ENCODE measurements at places on chromosomes 12 and 14. TPM values are rescaled to one million over a fixed set of nuclear protein-coding genes. Genes with fewer than 3 reads are reported as not detected.
A peak's percentile ranks its signal among the peaks of the same experiment; 100 is the strongest.

The SUSD6 gene
- total RNA-seq = 65.0 TPM

The SMCO3 gene
- not detected for total RNA-seq

The RAPGEF3 gene
- 1.3 TPM for total RNA-seq

The SDR9C7 gene
- not detected for total RNA-seq

The ASB2 gene
- total RNA-seq = 2.6 TPM

The SERPINA12 gene
- not detected for total RNA-seq

The PLEK2 gene
- total RNA-seq = 1.1 TPM

The EFS gene
- total RNA-seq = not detected

The SIX4 gene
- not detected for total RNA-seq

- no peak for DNase-seq
These were observed 32.4 kb downstream of the HIGD1C start for GRCh38 chr12:50984586-50985298.

DNA sequence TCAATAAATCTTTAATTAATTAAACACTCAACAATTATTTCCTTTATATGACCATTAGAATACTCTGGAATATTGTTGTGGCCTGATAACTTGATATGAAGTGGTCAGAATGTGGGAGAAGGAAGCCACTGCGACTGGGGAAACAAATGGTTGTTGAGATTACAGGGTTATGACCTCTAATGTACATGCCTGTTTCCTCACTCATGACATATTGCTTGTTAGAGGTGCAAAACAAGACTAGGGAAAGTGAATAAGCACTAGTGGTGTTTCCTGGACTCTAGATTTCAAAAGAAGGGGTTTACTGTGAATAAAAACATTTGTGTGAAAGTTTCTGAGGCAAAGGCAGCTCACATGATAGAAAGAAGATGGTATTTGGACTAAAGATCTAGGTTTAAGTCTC lies 53.3 kb downstream of the STAB2 start:
- no peak for DNase-seq

DNA sequence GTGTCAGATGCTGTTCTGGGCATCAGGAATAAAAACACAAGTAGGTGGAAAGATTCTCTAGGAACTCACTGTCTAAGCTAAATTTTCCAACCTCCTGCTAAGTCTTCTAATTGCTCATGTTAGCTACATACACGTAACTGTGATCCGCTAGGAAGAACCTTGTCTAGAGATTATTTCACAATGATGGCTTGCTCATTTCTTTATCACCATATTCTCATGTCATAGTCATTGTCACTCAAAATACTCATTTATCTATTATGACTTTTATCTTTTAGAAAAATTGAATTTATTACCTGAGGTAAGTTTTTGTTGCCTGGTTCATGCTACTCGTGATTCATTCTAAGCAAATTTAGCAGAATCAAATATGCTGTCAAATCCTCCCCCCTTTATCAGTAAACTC lies 1402.4 kb upstream of the FLRT2 start:
- DNase-seq = no peak

DNA sequence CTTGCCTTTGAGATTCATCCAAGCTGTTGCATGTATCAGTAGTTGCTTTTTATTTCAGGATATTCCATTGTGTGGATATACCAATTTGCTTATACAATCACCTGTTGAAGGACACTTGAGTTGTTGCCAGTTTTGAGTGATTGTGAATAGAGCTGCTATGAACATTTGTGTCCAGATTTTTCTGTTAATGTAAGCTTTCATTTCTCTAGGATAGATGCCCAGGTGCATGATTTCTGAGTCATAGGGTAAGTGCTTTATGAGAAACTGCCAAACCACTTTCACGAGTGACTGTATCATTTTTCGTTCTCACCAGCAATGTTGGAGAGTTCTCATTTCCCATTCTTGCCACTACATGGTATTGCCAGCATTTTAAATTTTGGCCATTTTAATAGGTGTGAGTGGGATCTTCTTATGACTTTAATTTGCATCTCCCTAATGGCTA lies 434.6 kb upstream of the RGS6 start:
- no peak for DNase-seq

- no peak for DNase-seq
These were observed 35.6 kb downstream of the AACS start for GRCh38 chr12:125100551-125101434.

- DNase-seq = peak; percentile 90
These were observed at the start of gene ANKRD52 for GRCh38 chr12:56258068-56258819. TSS of gene ANKRD52 (minus strand) at chr12:56258384. CDS start at chr12:56258269, 115 bp downstream.

DNA sequence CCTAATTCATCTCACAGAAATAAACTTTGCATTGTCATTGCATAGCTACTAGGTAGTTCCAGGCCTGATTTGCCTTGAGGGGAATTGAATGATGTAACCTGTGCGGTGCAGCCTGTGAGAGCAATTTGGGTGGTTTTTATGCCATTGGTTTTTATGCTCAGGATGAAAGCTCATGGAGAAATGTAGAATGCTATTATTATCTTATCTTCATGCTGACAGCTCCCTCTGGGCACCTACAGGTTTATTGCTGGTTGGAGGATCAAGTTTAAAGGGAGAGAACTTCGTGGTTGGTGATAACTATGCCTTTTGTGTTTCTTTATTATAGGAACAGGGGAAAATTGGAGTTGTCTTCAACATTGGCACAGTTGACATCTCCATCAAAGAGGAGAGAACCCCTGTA lies 547.9 kb downstream of the DIO2 start:
- no peak for DNase-seq

DNA sequence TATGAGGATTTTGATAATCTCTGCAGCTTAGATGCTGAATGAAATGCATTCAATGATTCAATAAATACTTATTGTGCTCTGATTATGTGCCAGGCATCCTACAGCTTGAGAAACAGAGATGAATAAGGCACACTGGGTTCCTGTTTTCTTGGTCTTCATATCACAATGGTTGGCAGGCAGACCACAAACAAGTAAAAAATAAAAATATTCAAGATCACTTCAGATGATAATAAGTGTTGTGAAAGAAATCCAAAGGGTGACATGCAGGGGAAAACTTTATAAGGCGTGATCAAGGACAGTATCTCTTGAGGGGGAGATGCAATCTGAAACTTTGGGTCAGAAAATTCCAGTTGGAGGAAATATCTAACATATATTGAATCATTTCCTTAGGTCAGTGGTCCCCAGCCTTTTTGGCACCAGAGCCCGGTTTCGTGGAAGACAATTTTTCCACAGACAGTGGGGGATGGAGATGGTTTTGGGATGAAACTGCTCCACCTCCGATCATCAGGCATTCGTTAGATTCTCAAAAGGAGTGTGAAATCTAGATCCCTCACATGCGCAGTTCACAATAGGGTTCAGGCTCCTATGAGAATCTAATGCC lies 73.7 kb upstream of the RAP1B start:
- no peak for DNase-seq

DNA sequence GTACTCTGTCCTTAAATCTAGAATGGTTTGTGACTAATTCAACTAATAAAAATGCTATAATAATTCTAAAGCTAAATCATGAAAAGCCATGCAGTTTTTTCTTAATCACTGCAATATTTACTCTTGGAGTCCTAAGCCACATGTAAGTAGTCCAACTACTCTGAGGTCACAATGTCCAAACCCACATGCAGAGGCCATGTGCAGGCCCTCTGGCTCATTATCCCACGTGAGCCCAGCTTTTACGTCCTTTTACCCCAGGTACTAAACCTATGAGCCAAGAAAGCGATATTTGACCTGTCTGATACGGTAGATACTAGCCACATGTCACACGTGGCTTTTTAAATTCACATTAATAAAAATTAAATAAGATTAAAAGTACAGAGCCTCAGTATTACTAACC lies 12.5 kb downstream of the TAS2R13 start:
- no peak for DNase-seq

- no peak for DNase-seq
These were observed 77.9 kb downstream of the SPTB start for GRCh38 chr14:64801800-64802199.

GRCh38 chr12:47651368-47652254 lies 54.2 kb downstream of the RPAP3 start:
- peak; percentile 52 for DNase-seq

GRCh38 chr12:89475203-89475990 lies 49.2 kb downstream of the GALNT4 start:
- DNase-seq = no peak

GRCh38 chr12:23540572-23540971 lies 408.9 kb downstream of the SOX5 start:
- DNase-seq = no peak

GRCh38 chr14:67942080-67942710 lies 122.6 kb downstream of the RAD51B start:
- no peak for DNase-seq

DNA sequence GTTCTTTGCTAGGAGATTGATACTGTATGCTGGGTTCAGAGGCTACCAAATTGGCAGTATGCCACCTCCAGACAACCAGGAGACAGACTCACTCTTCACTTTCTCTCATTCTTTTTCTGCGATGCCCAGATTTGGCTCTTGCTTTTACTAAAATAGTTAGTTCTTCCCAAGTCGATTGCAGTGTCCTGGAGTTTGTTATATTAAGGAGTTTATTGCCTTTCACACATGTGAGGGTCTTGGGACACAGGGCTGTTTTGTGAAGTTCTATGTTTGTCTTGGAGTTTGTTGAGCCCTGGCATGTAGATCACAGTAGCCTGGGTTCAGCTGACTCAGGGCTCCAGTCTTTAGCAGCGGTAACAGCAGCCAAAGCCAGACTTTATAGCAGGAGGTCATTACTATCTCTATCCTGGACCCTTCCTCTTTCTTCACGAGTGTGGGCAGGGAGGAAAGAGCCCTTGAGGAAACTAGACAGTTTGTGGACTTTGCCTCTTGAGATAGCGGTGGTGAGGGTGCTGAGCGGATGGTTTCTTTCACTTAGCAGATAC lies 1.6 kb downstream of the MLEC start:
- no peak for DNase-seq

DNA sequence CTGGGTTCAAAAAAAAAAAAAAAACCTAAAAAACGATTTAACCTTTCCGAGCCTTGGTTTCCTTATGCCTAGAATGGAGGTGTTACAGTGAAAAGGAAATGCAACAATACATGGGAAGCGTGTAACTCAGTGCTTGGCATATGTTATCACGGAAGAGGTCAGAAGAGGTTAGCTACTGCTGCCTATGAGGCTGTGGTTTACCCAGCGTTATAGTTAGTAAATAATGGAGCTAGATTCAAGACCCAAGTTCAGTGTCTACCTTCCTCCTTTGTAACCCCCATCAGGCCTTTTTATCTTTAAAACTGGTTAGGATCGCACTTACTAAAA lies 839 bp downstream of the IFT43 start:
- no peak for DNase-seq

DNA sequence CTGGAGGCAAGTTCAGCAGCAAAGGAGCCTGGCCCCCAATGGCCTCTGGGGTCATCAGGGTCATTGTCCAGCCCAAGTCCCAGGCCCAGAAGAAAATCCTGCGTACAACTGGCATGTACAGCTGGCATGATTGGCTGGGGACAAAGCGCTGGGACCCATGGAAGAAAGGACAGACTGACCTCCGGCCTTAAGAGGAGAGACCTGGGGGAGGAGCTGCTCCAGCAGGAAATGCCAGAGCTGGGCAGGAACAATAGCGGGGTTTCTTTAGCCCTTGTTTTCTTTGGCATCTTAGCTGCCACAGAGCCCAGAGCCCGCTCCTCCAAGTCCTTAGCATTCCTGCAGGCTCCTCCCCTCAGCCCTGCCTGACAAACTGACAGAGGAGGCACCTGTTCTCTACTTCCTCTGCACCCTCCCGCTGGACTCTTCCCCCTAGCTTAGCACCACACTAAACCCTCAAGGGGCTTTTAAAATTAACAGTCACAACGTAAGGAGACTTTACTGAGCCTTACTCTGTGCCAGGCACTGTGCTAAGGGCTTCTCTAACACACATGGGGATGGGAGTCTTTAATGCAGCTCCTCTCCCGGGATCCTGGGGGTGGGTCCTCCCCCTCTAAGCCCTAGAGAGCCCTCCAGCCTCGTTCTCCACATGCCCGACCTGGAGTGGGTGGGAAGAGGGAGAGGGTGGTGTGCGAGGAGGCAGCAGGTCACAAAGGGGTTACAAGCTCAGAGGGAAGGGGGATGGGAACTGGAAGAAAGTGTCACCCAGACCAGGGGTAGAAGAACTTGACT lies 1.8 kb upstream of the AQP5 start:
- DNase-seq = no peak

- no peak for DNase-seq
These were observed 97.4 kb downstream of the LLPH start for GRCh38 chr12:66033151-66033550.

DNA sequence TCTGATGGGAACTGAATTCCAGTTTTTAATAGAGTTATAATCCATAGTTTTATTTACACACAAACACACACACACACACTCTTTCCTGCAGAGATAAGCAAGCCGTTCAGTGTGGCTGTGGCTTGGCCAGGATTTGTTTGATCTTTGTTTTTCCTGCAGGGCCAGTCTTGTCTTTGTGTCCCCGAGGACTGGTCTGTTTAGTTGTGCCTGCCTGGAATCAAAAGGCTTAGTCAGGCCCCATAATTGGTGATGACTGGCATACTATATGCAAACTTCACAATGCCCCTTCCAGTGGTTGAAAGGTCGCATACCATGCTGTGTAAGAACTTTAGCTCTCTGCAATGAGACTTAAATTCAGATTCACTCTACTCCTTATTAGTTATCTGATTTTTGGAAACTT lies 26.0 kb downstream of the WBP11 start:
- DNase-seq = no peak

- no peak for DNase-seq
These were observed 78.7 kb downstream of the FZD10 start for GRCh38 chr12:130240831-130241590.

- no peak for DNase-seq
These were observed 4.3 kb downstream of the SLC16A7 start for GRCh38 chr12:59600171-59600570.

DNA sequence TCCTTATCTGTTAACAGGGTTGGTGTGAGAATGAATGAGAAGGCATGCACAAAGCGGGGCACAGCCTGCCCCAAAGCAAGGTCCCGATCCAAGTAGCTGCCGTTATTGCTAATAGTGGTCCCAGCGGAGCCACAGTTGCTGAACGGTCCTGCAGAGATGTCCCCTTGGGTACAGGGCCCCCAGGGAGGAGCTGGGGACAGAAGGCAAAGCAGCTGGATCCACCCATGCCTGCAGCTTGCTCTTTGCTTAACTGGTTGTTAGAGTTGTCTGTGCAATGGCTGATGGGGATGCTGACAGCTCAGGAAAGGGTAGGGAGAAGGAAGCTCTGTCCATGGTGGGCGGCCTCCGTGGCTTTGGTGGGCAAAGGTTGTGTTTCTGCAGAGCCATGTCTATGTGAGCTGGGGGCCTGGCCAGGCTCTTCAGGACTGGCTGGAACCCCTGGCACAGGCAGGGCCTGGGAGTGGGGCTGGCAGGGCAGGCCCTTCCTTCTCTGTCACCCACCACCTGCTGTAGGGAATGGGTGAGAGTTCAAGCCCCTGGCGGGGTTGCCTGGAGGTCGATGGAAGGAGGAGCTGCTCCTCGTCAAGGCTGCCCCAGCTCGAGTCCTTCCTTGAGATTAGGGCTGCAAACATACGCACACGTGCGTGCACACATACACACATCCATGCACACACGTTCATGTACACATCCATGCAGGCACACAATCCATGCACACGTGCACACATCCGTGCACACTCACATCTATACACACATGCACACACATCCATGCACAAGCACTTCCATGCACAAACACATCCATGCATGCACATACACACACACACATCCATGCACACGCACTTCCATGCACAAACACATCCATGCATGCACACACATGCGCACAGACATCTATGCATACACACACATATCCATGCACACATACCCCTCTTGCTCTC lies 35.4 kb downstream of the NOC4L start:
- DNase-seq = no peak

- DNase-seq = no peak
These were observed 261.5 kb downstream of the SUDS3 start for GRCh38 chr12:118637767-118638370.

GRCh38 chr14:23877111-23877510 lies 76.5 kb upstream of the DHRS4 start:
- no peak for DNase-seq
